ENCODE measurements at places on chromosomes 12 and 14.

GRCh38 chr12:95877622-95878021 is 18.9 kb downstream of the SNRPF start:
- no peak for DNase-seq

DNA sequence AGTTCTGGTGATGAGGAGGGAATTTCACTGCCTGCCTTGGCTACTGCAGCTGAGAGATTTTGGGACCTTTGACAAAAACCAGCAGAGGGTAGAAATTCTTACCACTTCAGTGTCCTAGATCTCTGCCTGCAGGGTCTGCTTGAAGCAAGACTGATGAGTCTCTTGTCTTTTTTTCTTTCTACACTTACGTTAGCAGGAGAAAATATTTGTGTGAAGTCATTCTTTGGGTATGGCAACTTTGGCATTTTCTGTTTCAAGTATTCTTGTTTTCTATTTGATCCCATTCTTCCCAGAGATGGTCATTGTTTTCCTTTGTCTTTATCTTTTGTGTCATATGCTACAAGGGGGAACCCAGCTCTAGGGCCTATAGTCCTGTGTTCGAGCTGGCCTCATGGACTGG is 65.6 kb upstream of the FERMT2 start:
- peak; percentile 29 for DNase-seq

DNA sequence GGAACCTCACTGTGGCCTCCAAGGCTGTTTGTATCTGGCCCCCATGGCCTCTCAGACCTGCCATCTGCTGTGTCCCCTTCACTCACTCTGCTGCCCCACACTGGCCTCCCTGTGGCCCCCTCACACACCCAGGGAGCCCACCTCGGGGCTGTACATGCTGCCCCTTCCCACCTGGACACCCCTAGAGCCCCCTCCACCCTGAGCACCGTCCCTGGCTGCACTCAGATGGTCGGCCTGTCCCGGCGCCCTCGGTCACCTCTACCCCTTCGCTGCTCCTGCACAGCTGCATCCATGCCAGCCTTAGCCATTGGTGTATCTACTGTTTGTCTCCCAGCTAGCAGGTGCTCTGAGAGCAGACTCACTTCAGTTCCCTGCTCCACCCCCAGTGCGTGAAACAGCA is 144.4 kb downstream of the RIMBP2 start:
- no peak for DNase-seq

DNA sequence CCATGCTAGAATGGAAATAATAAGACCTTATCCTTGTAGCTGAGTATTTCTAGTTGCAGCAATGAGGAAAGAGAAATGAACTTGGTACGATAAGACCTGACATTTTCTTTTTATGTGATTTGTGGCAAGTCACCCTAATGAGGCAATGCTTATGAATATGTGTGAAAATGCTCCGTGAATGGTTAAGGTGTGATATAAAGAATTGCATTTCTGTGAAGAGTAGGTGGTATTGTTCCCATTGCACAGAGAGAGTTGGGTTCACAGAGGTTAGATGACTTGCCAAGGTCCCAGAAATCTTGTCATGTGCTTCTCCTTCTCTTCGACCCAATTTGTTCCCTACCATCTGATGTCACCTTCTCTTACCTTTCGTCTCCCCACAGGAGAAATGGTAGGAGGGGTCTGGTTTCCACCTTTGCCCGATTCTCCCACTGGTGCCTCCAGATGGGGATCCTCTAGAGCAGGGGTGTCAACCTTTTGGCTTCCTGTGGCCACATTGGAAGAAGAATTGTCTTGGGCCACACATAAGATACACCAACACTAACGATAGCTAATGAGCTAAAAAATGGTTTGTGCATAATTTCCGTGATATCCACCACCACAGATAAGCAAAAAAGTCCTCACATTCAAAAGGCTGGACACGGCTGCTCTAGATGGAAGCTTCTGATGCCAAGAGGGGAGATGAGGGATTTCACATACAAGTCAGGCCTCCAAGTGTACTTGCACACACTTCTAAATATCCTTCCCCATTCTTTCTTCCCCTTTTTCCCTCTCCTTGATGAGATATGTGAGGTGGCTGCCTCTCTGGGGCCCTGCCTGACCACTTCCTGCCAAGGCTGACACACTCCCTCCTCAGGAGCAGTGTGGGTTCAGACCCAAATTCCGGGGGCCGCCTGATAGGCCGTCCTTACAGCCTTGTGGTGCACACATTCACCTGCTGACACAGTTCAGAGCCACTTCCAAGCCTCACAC is 96.1 kb downstream of the PLXNC1 start:
- DNase-seq, result no peak

GRCh38 chr12:2177003-2177402 is 124.2 kb downstream of the CACNA1C start:
- DNase-seq, result no peak
